ENCODE measurements at places on chromosomes 5 and 9.

- DNase-seq: no peak
Measured at GRCh38 chr5:170313816-170314215, 16.2 kb upstream of the LCP2 start.

GRCh38 chr5:53327811-53328334 is 152.6 kb upstream of the FST start:
- no peak for DNase-seq

- no peak for DNase-seq
Measured at GRCh38 chr9:116979456-116979855, 292.4 kb downstream of the TRIM32 start.

- no peak for DNase-seq
Measured at GRCh38 chr5:115393239-115393638, 96.8 kb upstream of the CCDC112 start.

Data from adrenal gland (tissue), 19 donors.